Stromal cell of bone marrow (primary cell): ENCODE measurements at places on chromosomes 7 and 10.

DNA sequence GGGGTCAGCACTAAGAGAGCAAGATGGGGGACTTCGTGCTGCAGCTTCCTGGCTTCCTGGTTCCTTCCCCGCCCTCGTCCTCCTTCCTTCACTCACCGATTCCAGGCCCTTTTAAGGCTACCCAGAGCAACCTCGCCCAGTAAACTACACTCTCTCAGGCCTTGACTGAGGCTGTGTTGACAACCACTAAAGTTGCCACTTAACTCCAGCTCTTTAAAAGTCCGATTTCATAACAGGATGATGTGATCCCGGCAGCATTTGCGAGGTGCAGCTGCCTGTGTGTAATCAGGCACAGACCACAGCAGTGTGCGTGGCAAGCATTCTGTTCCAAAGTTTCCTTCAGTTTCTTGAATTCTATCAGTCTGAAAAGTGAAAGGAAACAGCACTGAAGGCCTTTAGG, 110.6 kb downstream of the RAB11FIP2 start:
- peak; percentile 76 for DNase-seq

DNA sequence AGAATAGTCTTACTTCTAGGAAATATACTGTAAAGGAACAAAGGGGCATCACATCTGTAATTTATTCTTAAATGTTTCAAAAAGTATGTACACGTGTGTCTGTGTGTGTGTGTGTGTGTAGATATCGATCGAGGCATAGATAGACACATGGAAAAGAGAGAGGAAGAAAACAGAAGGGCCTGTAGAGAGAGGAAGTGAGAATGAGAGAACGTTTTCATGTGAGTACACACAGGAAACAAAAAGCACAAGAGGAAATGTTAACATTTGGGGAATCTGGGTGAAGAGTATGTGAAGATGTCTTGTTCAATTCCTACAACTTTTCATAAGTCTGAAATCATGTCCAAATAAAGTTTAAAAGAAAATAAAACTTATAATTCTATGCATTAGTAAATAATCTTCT, 286.5 kb upstream of the SORCS1 start:
- no peak for DNase-seq

- DNase-seq, result no peak
These were observed 1.8 kb downstream of the TSC22D4 start for GRCh38 chr7:100476903-100477870.

DNA sequence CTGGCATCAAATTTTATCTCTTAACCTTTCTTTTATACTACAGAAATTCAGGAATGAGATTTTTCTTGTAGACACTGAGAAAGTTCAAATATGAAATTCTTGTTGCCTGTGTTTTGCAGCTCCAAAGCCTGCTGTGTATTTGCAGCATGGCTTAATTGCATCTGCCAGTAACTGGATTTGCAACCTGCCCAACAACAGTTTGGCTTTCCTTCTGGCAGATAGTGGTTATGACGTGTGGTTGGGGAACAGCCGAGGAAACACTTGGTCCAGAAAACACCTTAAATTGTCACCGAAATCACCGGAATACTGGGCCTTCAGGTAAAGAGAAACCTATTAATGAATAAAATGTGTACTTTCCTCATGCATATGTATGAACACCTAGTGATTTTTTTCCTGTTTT, 24.8 kb downstream of the LIPK start:
- DNase-seq, result no peak

GRCh38 chr10:31508882-31509281, 189.9 kb downstream of the ZEB1 start:
- no peak for DNase-seq

GRCh38 chr10:114352653-114353298, 51.5 kb downstream of the AFAP1L2 start:
- no peak for DNase-seq

- DNase-seq, result no peak
These were observed 738.6 kb upstream of the LRRTM3 start for GRCh38 chr10:66187053-66187733.

DNA sequence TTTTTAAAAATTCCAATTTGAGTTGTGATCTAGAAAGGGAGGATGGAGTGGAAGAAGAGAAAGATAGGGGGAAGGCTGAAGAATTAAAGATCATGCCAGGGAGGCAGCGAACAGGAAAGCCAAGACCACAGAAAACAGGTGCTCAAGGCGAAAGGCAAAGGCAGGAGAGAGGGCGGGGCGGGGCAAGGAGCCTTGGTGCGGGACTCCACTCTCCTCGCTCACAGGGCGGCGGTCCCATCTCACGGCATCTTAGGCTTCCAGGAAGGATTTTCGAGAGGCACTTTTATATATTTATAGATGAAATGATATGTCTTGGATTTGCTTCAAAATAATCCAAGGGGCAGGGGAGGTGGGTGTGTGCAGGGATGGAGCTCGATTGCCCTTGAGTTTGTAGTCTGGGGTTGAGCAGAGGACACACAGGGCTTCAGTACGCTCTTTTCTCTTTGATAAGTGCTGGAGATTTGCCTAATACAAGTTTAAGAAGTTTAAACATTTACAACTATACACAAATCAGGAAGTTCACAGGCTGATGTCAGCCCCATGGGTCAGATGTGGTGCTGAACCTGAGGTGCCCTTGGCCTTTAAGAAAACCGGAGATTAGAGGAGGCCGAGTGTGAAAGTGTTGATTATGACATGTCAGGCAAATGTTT, 161.1 kb downstream of the PRKAG2 start:
- DNase-seq, result no peak

- DNase-seq, result no peak
These were observed 128.2 kb downstream of the KCNMA1 start for GRCh38 chr10:77509391-77509790.

DNA sequence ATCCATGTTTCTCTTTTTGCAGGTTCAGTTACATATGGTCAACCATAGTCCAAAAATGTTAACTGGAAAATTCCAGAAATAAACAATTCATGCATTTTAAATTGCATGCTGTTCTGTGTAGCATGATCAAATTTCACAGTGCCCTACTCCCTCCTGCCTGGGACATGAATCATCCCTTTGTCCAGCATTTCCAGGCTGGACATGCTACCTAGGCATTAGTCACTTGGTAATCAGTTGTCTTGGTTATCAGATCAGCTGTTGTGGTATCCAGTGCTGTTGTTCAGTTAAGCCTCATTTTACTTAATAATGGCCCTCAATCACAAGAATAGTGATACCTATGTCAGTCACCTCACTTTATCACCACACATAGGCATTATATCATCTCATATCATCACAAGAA, 7.3 kb upstream of the PNLIP start:
- no peak for DNase-seq

DNA sequence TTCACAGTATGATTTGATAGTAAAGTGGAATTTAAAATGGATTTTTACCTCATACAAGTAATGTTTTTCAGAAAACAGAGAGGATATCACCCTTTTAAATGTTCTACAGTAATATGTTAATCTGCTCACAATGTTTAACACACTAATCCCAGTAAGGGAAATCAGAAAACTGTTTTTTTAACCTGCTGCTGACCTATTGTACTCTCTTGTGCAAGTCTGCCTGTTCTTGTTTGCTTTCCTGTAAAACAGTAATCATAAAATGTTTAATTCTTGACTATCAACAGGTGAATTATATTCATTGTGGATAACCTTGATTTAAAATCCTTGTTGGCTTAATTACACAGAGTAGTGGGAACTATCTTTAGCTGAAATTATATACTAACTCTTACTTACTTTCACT, 126.4 kb downstream of the GNAT3 start:
- DNase-seq, result no peak

- no peak for DNase-seq
These were observed 882 bp downstream of the IRF5 start for GRCh38 chr7:128938544-128939074.

- no peak for DNase-seq
These were observed 95.0 kb downstream of the COL13A1 start for GRCh38 chr10:69896606-69897231.

- DNase-seq, result no peak
These were observed 32.7 kb downstream of the SEM1 start for GRCh38 chr7:96676919-96677318.

DNA sequence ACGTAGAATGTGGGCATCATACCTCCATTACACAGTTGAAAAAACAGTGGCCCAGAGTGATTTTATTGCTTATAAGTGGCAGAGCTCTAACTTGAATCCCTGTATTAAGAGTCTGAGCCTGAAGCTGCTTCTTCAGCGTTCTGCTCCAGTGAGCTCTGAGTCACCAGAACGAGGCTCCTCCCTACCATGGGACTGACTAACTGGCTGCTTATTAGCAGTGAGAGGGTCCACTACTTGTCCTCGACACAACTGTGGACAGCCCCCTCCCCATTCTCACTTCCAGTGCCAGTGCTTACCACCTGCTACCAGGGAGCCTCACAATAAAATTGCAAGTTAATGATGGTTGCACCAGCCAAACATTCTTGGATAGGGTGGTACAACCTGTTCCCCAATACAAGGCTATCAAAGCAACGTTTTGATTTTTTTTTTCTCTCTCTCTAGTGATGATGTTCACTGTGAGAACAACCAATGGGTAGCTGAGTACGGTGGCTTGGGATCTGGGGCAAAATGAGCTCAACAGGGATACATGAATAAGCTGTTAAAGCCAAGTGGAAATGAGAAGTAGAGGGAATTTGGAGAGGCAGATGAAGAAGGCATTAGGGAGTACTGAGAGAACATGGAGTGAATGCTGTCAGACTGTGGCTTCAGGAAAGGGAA, 2.7 kb upstream of the NRG3 start:
- no peak for DNase-seq

GRCh38 chr10:16519908-16520861, 1.5 kb downstream of the C1QL3 start:
- no peak for DNase-seq

DNA sequence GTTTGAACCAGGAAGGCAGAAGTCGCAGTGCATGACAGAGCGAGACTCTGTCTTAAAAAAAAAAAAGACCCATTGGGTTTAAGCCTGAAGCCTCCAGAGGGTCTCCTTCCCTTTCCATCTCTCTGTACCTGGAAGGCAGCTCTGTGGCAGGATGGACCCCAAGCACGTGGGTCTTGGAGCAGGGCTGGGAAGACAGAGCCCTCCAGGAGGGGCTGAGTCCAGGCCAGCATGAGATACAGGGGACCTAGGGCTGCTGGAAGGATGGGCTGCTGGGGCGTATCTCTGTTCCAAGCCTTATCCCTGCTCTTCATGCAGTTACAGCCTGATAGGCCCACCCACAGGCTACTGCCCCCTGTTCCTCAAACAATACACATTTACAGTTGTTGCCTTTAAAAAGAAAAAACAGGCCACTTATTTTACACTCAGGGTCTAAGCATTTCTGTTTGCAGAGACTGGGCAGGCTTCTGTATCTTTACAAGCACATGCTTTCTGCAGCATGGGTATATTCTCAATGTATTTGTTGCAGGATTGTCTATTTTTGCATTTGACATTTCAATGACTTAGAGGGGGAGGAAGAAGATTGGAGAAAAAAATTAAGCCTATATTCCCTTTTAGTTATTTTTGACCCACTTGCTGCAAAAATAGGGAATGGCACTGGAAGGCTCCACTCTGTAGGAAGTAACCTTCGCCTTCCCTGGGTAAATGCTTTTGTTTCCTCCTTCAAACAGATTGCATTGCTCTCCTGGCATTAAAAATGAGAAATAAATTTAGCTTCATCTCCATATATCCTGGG, 60.1 kb downstream of the FAM171A1 start:
- no peak for DNase-seq

GRCh38 chr10:5947471-5948207, 29.7 kb downstream of the IL15RA start:
- no peak for DNase-seq

GRCh38 chr7:32167256-32167655, 97.0 kb upstream of the PDE1C start:
- no peak for DNase-seq

GRCh38 chr7:31835471-31835870, 148.5 kb downstream of the PPP1R17 start:
- no peak for DNase-seq

GRCh38 chr7:22485189-22485588, 14.8 kb downstream of the STEAP1B start:
- DNase-seq, result no peak

DNA sequence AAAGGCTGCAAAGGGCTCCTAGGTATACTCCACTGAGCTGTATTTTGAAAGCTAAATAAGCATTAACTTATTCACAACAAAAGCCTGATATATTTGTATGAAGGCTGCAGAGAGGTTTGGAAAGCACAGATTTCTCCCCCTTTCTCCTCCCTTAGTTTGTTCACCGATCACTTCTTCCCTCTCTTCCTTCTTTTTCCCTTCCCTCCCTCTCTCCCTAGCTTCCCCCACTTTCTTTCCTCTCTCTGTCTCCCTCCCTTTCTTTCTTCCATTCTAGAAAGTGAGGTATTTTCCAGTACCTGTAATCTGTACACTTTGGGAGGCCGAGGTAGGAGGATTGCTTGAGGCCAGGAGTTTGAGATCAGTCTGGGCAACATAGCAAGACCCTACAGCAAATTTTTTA, 62.1 kb downstream of the HHEX start:
- DNase-seq, result no peak

- DNase-seq, result no peak
These were observed 335.2 kb upstream of the C7orf33 start for GRCh38 chr7:148255333-148255732.

GRCh38 chr10:44706745-44707144, 204.4 kb upstream of the TMEM72 start:
- peak; percentile 99 for DNase-seq

- peak; percentile 14 for DNase-seq
These were observed 19.1 kb upstream of the TPK1 start for GRCh38 chr7:144854839-144855424.

GRCh38 chr7:142338633-142339501, 81.0 kb upstream of the PRSS58 start:
- no peak for DNase-seq

DNA sequence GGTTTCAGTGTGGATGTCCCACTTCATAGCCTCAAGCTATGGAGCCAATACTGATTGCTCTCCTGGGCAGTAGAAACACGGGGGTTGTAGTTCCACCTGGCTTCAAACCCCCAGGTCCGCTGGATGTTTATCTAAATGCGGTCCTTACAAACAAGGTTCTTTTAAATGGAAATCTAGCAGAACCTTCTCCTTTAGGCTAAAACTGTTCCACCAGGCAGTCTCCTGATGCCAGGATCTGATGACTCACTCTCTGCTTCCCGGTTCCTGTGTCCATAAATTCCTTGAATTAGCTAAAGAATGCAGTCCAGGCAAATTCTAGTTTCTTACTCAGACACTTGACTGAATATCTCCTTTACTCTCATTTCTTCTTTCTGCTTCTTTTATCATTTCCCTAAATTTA, 108.4 kb upstream of the FAM3C start:
- DNase-seq, result peak; percentile 86

- no peak for DNase-seq
These were observed 318.3 kb downstream of the NXPH1 start for GRCh38 chr7:8751557-8752231.

- no peak for DNase-seq
These were observed 31.1 kb upstream of the TOMM7 start for GRCh38 chr7:22853674-22854157.

- no peak for DNase-seq
These were observed 176.2 kb downstream of the PRKAG2 start for GRCh38 chr7:151700586-151701165.

- DNase-seq, result no peak
These were observed 818 bp downstream of the DLD start for GRCh38 chr7:107891636-107892366.

- no peak for DNase-seq
These were observed 96.1 kb upstream of the ASAH2 start for GRCh38 chr10:50347394-50347802.
